ENCODE measurements at places on chromosomes 7 and 10. TPM values are rescaled to one million over a fixed set of nuclear protein-coding genes. Genes with fewer than 3 reads are reported as not detected.

DNA sequence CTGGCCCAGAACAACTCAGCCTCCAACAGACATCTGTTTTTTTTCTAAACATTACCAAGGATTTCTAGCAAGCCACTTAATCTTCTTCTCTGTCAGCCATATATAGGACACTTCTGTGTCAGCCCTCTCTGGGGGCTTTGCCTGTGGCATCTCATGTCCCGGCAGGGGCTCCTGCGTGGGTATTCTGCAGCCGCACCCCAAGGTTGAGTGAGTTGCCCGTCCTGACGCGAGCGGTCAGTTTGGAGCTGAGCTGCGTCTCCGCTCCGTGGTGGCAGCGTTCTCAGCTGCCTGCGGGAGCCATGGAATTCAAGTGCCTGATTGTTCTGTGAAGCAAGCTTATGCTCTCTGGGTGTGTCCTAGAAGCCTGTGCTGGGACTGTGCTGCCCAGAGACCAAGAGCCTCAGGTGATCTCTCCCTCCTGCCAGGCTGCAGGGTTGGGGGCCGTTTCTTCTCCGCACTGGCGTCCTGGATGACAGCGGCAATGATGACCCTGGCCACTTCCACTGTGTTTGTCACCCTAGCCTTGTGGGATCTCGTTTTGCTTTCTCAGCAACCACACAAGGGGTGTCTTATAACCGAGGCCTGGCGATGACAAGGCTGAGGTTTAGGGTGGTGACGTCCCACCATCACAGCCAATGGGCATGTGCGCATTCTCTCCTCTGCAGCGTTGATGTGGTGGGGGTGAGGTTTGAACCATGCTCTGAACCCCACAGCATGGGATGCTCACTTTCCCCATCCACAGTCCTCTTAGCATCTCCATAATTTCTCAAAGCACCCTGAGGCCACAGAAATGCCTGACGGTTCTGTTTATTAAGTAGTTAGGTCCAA lies 612.6 kb upstream of the FOXK1 start:
- H3K4me3 ChIP-seq: no peak overlapping the region
- no peaks in the 10 kb centered on the region for H3K27me3 ChIP-seq
- H3K36me3 ChIP-seq: peaks cover 7% of the 10 kb centered on the region
- H3K27ac ChIP-seq: no peak overlapping the region

DNA sequence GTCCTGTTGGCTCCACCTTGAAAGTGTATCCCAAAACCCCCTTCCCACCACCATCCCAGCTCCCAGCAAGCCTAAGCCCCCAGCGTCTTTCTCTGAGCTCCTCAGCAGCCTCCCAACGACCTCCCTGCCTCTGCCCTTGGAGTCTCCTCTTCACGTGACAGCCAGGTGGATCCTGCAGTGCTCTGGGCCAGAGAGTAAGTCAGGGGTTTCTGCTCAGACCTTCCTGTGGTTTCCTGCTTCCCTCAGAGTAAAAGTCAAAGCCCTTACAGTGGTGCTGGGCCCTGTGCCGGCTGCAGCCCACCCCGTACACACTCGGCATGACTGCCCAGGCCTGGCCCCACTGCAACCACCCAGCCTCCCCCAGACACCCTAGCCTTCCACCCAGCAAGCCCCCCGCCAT lies 51.9 kb downstream of the OAT start:
- H3K36me3 ChIP-seq: no peaks in the 10 kb centered on the region
- DNase-seq: no peak
- H3K27me3 ChIP-seq: peaks cover 8% of the 10 kb centered on the region
- no peak overlapping the region for H3K4me3 ChIP-seq

GRCh38 chr7:128166603-128167041 lies 74.5 kb upstream of the LEP start:
- peak overlapping the region; percentile 47 for H3K4me3 ChIP-seq
- DNase-seq: no peak
- H3K36me3 ChIP-seq: no peaks in the 10 kb centered on the region
- H3K27me3 ChIP-seq: peaks cover 85% of the 10 kb centered on the region
- no peaks in the 10 kb centered on the region for H3K4me1 ChIP-seq

DNA sequence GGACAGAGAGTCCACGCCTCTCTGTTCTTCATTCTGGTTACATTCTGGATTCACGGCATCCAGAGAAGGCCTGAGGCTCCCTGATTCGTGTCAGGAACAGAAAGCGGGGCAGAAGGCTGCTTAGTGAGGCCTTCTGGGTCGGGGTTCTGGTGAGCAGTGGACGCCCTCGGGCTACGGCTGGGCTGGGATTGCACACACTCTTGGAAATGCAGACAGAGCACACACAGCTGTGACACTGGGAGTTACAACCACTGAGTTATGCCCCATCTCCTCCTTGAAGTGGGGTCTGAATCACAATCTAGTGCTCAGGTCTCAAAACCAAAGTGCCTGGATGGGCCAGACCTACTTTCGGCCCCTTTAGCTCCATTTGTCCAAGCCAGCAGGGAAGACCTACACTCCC lies 156.9 kb upstream of the GDF10 start:
- no peak for DNase-seq
- H3K27ac ChIP-seq: no peak overlapping the region
- H3K4me3 ChIP-seq: no peak overlapping the region
- no peaks in the 10 kb centered on the region for H3K4me1 ChIP-seq

- H3K27ac ChIP-seq: no peak overlapping the region
- H3K4me1 ChIP-seq: no peaks in the 10 kb centered on the region
- H3K36me3 ChIP-seq: no peaks in the 10 kb centered on the region
These were observed 948.4 kb downstream of the SORCS1 start for GRCh38 chr10:106216085-106216484.

DNA sequence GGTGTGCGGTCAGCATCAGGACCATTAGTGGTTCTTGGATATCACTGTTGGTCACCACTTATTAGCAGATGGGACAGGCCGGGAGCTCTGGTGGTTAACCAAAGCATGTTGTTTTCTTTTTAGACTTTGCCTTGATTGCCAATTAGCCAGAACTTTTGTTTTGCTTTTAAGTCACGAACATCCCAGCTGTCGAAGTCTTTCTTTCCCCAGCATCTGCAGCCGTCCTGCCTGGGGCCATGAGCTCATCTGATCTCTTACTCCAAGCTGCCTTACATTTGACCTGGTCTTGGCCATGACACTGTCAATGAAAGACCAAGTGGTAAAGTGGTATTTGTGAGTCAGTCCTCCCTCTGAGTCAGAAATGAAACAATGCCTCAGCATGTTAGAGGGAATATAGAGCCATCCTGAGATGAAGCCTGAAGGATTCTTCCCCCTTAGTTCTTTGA lies 53.9 kb upstream of the CREB5 start:
- no peaks in the 10 kb centered on the region for H3K4me1 ChIP-seq
- DNase-seq: no peak
- H3K27ac ChIP-seq: no peak overlapping the region
- H3K36me3 ChIP-seq: no peaks in the 10 kb centered on the region

DNA sequence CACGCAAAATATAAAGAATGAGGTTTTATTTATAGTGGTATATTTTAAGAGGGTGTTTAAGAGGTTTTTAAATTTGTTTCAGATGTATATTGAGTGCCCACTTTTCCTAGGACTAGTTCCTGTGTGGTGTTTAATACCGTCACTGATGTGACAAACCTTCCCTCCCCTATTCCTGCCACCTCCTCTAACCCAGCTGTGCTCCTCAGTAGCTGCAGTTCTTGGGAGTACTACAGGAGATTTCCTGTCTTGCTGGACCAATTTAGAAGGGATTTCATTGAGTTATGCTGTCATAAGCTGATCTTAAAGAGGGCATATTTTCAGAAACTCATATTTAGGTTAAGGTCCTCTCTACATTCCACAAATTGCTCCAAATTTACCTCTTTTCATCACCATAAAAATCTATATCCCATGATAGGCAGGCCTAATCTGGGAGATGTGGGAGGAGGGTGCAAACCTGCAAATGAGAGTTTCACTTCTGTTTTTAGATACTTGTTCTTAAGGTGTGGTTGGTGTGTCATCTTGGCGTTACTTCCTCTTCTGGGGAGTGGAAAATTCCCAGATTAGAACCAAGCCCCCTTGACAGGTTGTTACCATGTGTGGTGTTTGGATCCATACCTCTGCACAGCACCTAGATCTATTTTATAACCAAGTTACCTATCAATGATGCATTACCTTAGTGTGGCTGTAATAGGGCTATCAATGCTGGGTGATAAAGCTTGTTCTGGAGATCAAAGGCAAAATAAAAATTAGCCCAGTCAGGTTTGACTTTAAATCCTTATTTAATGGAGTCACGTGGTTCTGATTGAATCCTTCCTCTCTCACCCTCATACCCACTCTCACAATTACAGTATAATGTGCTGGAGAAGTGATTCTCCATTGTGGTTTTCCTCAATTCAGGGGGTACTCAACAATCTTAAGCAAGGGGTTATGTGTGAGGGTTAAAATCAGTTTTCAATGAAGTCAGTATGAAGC lies 141.1 kb downstream of the CDK14 start:
- no peak overlapping the region for H3K4me3 ChIP-seq
- H3K27me3 ChIP-seq: no peaks in the 10 kb centered on the region
- H3K27ac ChIP-seq: no peak overlapping the region

SGCE gene
- 154 TPM for total RNA-seq

MUC12 gene
- total RNA-seq: not detected

- no peaks in the 10 kb centered on the region for H3K27me3 ChIP-seq
- no peaks in the 10 kb centered on the region for H3K4me1 ChIP-seq
- H3K36me3 ChIP-seq: no peaks in the 10 kb centered on the region
- H3K4me3 ChIP-seq: no peak overlapping the region
- DNase-seq: no peak
These were observed 25.5 kb upstream of the MXI1 start for GRCh38 chr10:110181911-110182310.

- H3K27ac ChIP-seq: no peak overlapping the region
- no peak overlapping the region for H3K4me3 ChIP-seq
- DNase-seq: no peak
- H3K27me3 ChIP-seq: no peaks in the 10 kb centered on the region
- H3K4me1 ChIP-seq: peaks cover 41% of the 10 kb centered on the region
- H3K36me3 ChIP-seq: peaks cover under 1% of the 10 kb centered on the region
These were observed 67.3 kb downstream of the ZNRF2 start for GRCh38 chr7:30351724-30352123.

MBL2 gene
- 0.22 TPM for total RNA-seq

DNA sequence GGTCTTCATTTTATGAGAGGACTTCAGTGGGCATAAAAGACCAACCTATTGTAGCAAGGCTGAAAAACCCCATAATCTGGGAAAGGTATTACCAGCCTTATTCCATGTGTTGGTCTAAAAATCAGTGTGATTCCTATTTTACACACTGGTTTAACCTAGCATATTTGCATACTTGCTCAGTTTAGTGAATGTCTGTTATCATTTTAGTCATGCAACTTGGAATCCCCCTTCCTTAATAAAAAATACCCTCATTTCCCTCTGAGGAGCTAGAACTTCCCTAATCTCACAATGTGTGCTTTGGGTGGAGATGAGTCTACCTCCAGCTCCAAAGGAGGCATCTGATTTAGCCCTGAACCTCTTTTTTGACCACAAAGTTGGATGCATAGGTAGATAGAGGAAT lies 312.8 kb upstream of the SORCS1 start:
- H3K27me3 ChIP-seq: no peaks in the 10 kb centered on the region
- H3K36me3 ChIP-seq: no peaks in the 10 kb centered on the region

PON1 gene
- not detected for total RNA-seq

DNA sequence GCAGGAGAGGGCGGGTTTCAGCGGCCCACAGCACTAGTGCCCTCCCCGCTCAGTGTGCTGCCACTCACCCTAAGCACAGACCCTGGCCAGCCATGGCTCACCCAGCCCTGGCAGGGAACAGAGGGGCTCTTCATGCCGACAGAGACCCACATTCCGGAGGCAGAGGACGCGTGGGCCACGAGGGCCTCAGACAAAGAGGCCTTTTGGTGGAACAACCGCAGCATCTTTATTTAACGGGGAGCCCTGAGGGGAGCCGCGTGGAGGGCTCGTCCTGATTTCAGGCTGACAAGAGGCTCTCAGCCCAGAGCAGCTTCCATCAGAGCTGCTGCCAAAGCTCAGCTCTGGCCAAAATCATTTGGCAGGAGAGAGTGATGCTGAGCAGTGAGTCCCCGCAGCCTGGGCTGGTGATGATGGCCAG lies 127.8 kb downstream of the SH3PXD2A start:
- peaks cover 15% of the 10 kb centered on the region for H3K36me3 ChIP-seq
- no peaks in the 10 kb centered on the region for H3K27me3 ChIP-seq
- no peaks in the 10 kb centered on the region for H3K4me1 ChIP-seq
- H3K27ac ChIP-seq: peak overlapping the region; percentile 52

DNA sequence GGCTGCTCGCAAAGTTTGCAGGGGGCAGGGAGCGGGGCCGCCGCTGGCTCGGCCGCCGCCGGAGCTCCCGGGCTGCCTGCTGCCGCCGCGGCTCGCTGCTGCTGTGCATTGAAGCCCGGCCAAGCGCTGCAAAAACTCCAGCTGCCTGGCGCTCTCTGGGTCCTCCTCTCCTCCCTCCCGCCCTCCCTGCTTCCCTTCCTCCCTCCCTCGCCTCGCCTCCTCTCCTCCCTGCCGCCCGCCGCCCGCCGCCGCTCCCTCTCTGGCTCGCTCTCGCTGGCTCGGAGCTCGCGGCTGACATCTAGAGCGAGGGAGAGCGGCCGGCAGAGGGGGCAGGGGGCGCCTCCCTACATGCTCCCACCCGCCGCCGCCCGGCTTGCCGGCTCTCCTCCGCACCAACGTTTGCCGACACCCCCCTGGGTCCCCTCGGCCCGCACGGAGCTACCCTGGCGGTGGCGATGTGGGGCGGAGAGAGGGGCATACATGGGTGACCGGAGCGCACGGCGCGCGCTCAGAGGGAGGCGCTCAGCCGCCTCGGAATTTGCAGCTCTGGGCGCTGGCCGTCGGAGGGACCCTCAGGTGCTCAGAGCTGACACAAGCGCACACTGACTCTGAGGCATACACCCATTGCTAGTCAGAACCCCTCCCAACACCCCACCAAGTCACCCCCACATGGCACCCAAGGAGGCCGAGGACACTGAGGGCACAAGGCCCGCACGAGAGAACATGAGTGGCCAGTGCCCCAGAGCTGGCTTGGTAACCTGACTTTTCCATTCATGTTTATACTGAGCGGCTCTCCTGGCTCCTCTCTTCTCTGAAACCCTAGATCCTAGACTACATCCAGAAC lies 1.2 kb upstream of the PLXNA4 start:
- peaks cover 18% of the 10 kb centered on the region for H3K4me1 ChIP-seq
- no peaks in the 10 kb centered on the region for H3K36me3 ChIP-seq
- peak; percentile 48 for DNase-seq

SLC26A5 gene
- total RNA-seq: 0.42 TPM

- no peak for DNase-seq
- H3K4me1 ChIP-seq: peaks cover 37% of the 10 kb centered on the region
- H3K27me3 ChIP-seq: no peaks in the 10 kb centered on the region
- no peaks in the 10 kb centered on the region for H3K36me3 ChIP-seq
These were observed 111.7 kb upstream of the BTBD16 start for GRCh38 chr10:122159141-122159970.

PDZD7 gene
- 0.84 TPM for total RNA-seq

Data from tibial nerve (tissue), 4 donors.